ENCODE measurements at places on chromosomes 1 and 21. TPM values are rescaled to one million over a fixed set of nuclear protein-coding genes. Genes with fewer than 3 reads are reported as not detected.

USP48 gene
- total RNA-seq, result 173 TPM

CAPZB gene
- 120 TPM for total RNA-seq

TFF3 gene
- 5.9 TPM for total RNA-seq

EDARADD gene
- total RNA-seq, result 0.57 TPM

RIMKLA gene
- total RNA-seq, result 16.6 TPM

- H3K36me3 ChIP-seq, result no peaks in the 10 kb centered on the region
- H3K27me3 ChIP-seq, result no peaks in the 10 kb centered on the region
- no peak overlapping the region for H3K4me3 ChIP-seq
- H3K27ac ChIP-seq, result no peak overlapping the region
These were observed 1.8 kb downstream of the C2CD2 start for GRCh38 chr21:41951876-41952567.

GRCh38 chr1:235851939-235852338 lies 14.8 kb downstream of the LYST start:
- peaks cover 3% of the 10 kb centered on the region for H3K4me1 ChIP-seq
- no peaks in the 10 kb centered on the region for H3K36me3 ChIP-seq
- no peaks in the 10 kb centered on the region for H3K27me3 ChIP-seq
- DNase-seq, result no peak

DIO1 gene
- total RNA-seq, result not detected

- H3K36me3 ChIP-seq, result no peaks in the 10 kb centered on the region
- H3K27ac ChIP-seq, result no peak overlapping the region
- H3K4me3 ChIP-seq, result no peak overlapping the region
- DNase-seq, result no peak
- peaks cover 12% of the 10 kb centered on the region for H3K4me1 ChIP-seq
- no peaks in the 10 kb centered on the region for H3K27me3 ChIP-seq
These were observed 516.6 kb downstream of the SMYD3 start for GRCh38 chr1:245990315-245991022.

- H3K27me3 ChIP-seq, result no peaks in the 10 kb centered on the region
- no peaks in the 10 kb centered on the region for H3K36me3 ChIP-seq
- H3K27ac ChIP-seq, result no peak overlapping the region
- no peak for DNase-seq
These were observed 21.5 kb downstream of the RAP1GAP start for GRCh38 chr1:21647431-21648351.

DNA sequence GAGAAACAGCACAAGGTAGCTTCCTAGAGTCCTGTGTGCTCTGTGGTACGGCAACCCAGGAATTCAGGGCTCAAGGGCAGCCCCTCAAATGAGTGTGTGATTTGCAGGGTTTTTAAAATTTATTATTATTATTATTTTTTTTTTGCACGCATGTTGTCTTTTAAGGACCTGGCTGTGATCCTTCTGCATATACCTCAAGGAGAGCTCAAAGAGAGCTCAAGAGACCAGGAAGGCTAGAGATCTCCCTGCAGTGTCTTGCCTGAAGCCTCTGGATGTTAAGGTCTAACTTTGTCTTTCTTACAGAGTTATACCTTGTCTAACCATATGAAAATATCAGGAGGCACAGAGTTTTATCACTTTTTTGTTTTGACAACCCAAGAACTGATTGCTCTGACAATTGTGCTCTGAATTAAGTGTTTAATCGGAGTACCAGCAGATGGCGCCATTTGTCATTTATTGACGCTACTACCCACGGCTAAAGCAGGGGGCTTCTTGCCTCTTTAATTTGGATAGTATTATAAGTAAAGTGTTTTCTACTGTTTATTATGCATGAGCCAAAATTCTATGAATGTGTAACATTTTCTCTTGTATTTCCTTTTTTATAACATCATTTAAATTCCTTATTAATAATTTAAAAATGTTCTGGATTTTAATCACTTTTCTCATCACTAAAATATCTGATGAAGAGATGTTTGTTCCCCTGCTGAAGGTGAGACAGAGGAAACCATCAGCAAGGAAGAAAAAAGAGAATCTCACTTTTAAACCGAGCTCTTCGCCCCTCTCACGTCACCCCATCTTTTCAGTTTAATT lies 35.8 kb upstream of the LMO4 start:
- no peak overlapping the region for H3K4me3 ChIP-seq
- H3K27ac ChIP-seq, result no peak overlapping the region
- H3K36me3 ChIP-seq, result no peaks in the 10 kb centered on the region
- H3K27me3 ChIP-seq, result no peaks in the 10 kb centered on the region

UHMK1 gene
- 44.5 TPM for total RNA-seq

DNA sequence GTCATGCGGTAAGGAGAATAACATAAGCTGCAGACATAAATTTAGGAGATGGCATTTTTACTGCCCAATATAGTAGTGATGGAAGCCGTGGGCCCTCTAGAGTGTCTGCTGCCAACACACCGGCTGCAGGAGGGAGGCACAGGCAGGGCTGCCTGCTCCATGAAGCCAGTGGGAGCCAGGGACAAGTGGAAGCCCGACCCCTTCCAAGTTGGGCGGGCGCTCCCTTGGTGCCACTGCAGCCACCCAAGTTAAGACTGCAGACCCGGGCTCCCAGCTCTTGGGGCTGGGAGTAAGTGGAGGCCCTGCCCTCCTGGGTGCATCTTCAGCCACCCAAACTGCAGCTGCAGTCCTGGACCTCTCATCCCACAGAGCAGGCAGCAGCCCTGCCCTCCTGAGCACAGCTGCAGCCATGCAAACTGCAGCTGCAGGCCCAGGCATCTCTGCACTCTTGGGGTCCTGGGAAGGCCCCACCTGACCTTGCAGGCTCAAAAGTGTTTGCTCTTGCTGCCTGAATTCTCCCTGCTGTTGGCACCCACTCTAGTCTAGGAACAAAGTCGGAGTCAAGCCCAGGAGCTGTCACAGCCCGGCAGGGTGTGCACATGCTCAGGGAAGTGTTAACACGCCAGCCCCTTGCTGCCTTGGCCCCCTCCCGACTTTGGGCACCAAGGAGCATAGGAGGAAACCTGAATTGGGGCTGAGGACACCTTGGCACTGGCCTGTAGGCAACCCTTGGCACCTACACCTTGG lies 437.2 kb upstream of the PRMT6 start:
- H3K36me3 ChIP-seq, result no peaks in the 10 kb centered on the region
- no peak overlapping the region for H3K27ac ChIP-seq
- DNase-seq, result peak; percentile 49
- no peaks in the 10 kb centered on the region for H3K4me1 ChIP-seq
- H3K27me3 ChIP-seq, result no peaks in the 10 kb centered on the region

DNA sequence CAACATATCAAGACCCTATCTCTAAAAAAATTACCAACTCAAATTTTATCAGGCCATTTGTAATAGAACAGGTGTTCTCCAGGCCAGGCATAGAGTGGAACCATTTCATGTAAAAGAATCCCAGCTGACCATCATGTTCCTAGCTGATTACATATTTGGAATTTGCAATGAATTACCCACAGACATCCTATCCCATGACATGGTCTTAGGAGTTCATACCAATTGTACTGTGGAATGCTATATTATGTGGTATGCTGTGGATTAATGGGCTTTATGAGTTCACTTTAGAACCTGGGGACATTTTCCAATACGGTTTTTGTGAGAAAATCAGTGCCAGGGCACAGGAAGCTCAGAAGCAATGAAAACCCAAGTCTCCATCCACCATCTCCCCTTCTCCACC lies 110.3 kb downstream of the ZNF281 start:
- no peak overlapping the region for H3K4me3 ChIP-seq
- peaks cover 8% of the 10 kb centered on the region for H3K4me1 ChIP-seq
- DNase-seq, result no peak
- H3K27me3 ChIP-seq, result no peaks in the 10 kb centered on the region

GJA4 gene
- 18.8 TPM for total RNA-seq

DNA sequence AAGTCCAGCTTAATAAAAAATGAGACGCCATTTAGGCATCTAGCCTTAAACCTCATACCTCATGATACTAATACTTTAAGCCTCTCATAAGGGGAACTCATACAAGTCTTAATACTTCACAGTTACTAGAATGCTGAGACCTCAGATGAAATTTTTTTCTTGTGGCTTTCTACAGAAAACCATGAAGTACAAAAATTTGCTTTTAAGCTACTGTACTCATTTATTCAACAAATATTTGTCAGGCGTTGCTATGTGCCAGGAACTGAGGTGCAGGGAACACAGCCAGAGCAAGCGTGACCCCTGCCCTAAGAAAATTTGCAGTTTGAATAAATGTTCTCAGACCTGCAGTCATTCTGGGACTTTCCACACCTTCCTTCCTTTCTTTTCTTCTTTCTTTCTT lies 150.6 kb downstream of the MRPL39 start:
- no peaks in the 10 kb centered on the region for H3K27me3 ChIP-seq
- no peak overlapping the region for H3K27ac ChIP-seq
- H3K36me3 ChIP-seq, result no peaks in the 10 kb centered on the region
- H3K4me3 ChIP-seq, result no peak overlapping the region
- peaks cover 7% of the 10 kb centered on the region for H3K4me1 ChIP-seq

- no peaks in the 10 kb centered on the region for H3K27me3 ChIP-seq
- DNase-seq, result no peak
- H3K4me1 ChIP-seq, result no peaks in the 10 kb centered on the region
- no peaks in the 10 kb centered on the region for H3K36me3 ChIP-seq
These were observed 9.8 kb downstream of the GREM2 start for GRCh38 chr1:240602189-240602588.

DNA sequence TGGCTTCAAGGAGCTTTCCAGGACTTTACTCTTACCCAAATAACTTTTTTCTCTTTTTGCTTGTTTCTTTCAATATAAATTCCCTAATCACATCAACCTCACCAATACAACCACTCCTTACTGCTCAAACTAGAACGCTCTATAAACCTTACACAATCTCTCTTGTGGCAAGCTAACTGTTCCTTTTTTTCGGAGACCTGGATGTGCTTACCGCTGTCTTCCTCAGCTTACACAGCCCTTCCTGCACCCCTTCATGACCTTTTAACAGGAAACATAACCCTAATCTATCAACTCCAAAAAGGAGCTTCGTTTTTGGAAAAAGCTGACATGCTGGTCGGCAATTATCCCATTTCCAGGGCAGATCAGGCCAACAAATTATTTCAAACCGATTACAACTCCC lies 24.1 kb upstream of the SLC2A5 start:
- H3K4me3 ChIP-seq, result no peak overlapping the region
- H3K36me3 ChIP-seq, result no peaks in the 10 kb centered on the region
- H3K27ac ChIP-seq, result no peak overlapping the region
- H3K27me3 ChIP-seq, result no peaks in the 10 kb centered on the region
- no peak for DNase-seq
- H3K4me1 ChIP-seq, result no peaks in the 10 kb centered on the region

GRCh38 chr1:22228505-22228911 lies 85.6 kb upstream of the WNT4 start:
- H3K4me1 ChIP-seq, result no peaks in the 10 kb centered on the region
- H3K4me3 ChIP-seq, result no peak overlapping the region
- DNase-seq, result peak; percentile 41
- H3K36me3 ChIP-seq, result no peaks in the 10 kb centered on the region

DNA sequence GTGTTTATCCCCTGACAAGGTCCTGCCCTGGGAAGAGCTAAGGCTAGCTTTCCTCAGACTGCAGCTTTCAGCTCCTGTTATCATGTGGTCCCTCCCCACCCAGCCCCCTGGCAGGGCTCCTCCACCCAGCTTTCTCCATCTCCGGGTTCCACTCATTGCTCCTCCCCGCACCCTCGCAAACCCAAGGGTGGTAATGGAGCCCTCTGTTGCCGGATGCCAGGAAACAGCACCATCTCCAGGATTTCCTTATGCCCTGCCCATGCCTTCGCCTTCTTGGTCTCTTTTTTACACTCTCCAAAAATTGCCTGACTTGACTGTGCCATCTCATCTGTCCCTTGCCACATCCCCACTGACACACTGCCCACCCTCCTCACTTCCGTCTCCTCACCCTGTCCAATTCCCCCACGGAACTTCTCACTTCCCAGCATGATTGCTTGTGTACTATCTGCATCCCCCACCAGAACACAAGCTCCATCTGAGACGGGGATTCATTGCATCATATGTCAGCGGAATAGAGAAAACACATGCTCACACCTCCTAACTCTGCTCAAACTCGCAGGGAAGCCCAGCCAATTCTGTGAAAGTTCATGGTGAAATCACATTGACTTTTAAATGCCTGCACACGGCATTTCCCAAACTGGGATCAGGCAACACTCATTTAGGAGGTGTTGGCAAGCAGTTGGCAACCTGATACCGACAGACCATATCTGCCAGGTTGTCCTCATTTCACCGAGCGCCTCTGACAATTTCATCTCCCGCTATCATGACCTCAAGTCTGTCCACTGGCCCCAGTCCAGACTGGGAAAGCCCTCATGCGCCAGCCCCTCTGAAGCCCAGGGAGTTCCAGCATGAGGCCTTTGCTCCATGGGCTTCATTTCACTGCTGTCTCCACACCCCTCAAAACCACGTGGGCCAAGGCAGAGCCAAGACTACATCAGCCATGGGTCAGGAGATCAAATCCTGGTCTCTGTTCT lies 201.1 kb downstream of the MATN1 start:
- no peaks in the 10 kb centered on the region for H3K27me3 ChIP-seq
- H3K4me3 ChIP-seq, result no peak overlapping the region
- DNase-seq, result peak; percentile 24
- H3K4me1 ChIP-seq, result no peaks in the 10 kb centered on the region
- H3K27ac ChIP-seq, result no peak overlapping the region

CNIH3 gene
- total RNA-seq, result 4.2 TPM

DNA sequence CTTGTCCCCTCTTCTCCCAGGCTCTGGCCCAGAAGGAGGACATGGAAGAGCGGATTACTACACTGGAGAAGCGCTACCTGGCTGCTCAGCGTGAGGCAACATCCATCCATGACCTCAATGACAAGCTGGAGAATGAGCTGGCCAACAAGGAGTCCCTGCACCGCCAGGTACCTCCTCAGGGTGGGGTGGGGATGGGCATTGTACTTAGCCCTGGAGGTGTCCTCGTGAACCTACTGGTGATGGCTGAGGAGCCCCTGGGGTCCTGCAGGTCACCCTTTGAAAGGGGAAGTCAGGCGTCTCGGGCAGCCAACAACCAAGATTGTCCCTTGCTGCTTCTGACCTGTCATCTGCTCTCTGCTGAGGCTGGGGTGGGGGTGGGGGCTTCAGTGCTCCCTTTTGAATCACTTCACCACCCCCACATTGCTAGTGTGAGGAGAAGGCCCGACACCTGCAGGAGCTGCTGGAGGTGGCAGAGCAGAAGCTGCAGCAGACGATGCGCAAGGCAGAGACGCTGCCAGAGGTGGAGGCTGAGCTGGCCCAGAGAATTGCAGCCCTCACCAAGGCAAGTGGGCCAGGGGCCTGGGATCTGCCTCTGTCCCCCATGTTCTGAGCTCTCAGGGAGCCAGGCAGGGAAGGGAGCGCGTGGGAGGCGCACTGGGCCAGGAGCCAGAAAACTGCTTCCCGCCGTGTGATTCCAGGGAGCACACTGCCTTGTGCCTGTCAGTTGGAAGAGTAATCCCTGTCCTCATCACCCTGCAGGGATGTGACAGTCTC lies 19.7 kb downstream of the PPFIA4 start:
- no peaks in the 10 kb centered on the region for H3K36me3 ChIP-seq
- peak; percentile 73 for DNase-seq
- H3K4me1 ChIP-seq, result no peaks in the 10 kb centered on the region
- H3K27ac ChIP-seq, result no peak overlapping the region
- H3K27me3 ChIP-seq, result no peaks in the 10 kb centered on the region
- no peak overlapping the region for H3K4me3 ChIP-seq

- H3K4me1 ChIP-seq, result no peaks in the 10 kb centered on the region
- DNase-seq, result no peak
- H3K4me3 ChIP-seq, result no peak overlapping the region
These were observed 12.7 kb downstream of the C1QB start for GRCh38 chr1:22665752-22666151.

- H3K27me3 ChIP-seq, result no peaks in the 10 kb centered on the region
- no peak for DNase-seq
- H3K4me3 ChIP-seq, result no peak overlapping the region
- no peaks in the 10 kb centered on the region for H3K4me1 ChIP-seq
- no peak overlapping the region for H3K27ac ChIP-seq
These were observed 841.1 kb downstream of the USP25 start for GRCh38 chr21:16570856-16571255.

GRCh38 chr1:177593105-177593504 lies 376.8 kb downstream of the SEC16B start:
- no peak overlapping the region for H3K27ac ChIP-seq
- H3K27me3 ChIP-seq, result no peaks in the 10 kb centered on the region
- H3K36me3 ChIP-seq, result no peaks in the 10 kb centered on the region
- no peak overlapping the region for H3K4me3 ChIP-seq

MYCBP gene
- total RNA-seq, result 7.4 TPM

All from upper lobe of left lung (tissue), 6 donors.